SJSA1 (cell line): ENCODE measurements at places on chromosomes 4 and X. TPM values are rescaled to one million over a fixed set of nuclear protein-coding genes. Genes with fewer than 3 reads are reported as not detected.

DNA sequence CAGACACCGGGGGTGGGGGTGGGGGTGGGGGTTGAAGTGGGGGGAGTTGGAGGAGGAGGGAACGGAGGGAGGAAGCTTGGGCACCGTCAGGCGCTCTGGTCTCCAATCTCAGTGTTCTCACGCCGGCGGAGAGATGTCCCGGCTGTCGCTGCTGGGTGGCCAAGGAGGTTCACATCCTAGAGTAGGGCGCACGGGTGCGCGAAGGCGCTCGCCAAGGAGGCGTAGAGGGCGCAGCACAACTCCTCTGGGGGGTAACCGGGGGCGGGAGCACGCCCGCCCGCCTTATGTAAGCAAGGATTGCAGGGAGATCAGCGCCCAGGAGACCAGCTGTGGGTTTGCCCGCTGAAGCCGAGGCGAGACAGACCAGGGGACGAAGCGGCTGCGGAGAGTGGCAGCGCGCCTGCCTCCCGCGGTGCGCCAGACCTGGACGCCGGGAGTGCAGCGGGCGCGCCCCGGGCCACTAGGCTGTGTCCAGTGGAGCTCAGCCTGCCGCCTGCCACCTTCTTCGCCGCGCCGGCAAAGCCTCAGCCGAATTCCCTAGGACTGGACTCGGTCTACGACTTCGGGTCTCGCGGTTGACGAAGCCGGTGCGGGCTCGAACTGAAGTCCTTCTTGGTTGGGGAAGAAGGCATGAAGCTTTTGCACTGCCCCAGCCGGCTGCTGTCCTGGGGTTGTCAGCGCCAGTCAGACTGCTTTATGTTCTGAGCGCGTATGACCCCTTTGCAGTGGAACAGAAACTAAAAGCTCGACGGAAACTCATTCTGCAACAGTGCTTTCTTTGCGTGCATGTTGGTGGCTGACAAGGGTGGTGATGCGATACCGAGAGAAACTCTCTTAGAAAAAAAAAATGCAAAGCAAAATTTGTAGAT, 707 bp upstream of the UNC5C start:
- no peaks in the 10 kb centered on the region for H3K36me3 ChIP-seq
- H3K4me3 ChIP-seq, result peak overlapping the region; percentile 45
- peaks cover 63% of the 10 kb centered on the region for H3K27me3 ChIP-seq

- H3K4me3 ChIP-seq, result no peak overlapping the region
- H3K27me3 ChIP-seq, result no peaks in the 10 kb centered on the region
- no peak overlapping the region for H3K27ac ChIP-seq
These were observed 21.2 kb upstream of the ANTXR2 start for GRCh38 chr4:80094191-80094590.

- DNase-seq, result no peak
- no peaks in the 10 kb centered on the region for H3K36me3 ChIP-seq
- H3K27me3 ChIP-seq, result no peaks in the 10 kb centered on the region
- H3K4me1 ChIP-seq, result no peaks in the 10 kb centered on the region
- H3K4me3 ChIP-seq, result no peak overlapping the region
These were observed 186.0 kb downstream of the CRLF2 start for GRCh38 chrX:1026263-1027015.

DNA sequence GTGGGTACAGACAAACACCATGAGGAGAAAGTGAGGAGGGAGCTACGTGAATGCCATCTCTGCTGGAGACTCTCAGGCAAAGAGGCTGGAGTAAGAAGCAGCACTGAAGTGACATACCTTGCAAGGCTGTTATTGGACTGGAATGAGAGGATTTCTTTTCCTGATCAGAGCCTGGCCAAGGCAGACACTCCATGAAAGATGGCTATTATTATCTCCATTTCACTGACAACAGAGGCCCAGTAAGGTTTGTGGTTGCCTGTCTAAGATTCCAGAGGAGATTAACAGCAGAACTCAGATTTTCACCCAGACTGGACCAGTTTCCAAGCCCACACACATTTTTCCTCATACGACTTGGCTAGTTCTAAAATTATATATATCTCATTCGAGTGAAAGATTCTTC, 162.0 kb upstream of the EOLA2 start:
- H3K27ac ChIP-seq, result no peak overlapping the region
- DNase-seq, result no peak
- H3K4me3 ChIP-seq, result no peak overlapping the region

- H3K4me3 ChIP-seq, result peak overlapping the region; percentile 33
- H3K36me3 ChIP-seq, result no peaks in the 10 kb centered on the region
- H3K27ac ChIP-seq, result no peak overlapping the region
- DNase-seq, result no peak
- no peaks in the 10 kb centered on the region for H3K27me3 ChIP-seq
- H3K4me1 ChIP-seq, result peaks cover 41% of the 10 kb centered on the region
These were observed 863 bp upstream of the RAB33A start for GRCh38 chrX:130170752-130171445.

- no peaks in the 10 kb centered on the region for H3K4me1 ChIP-seq
- H3K27me3 ChIP-seq, result no peaks in the 10 kb centered on the region
- no peaks in the 10 kb centered on the region for H3K36me3 ChIP-seq
- H3K4me3 ChIP-seq, result no peak overlapping the region
- H3K27ac ChIP-seq, result no peak overlapping the region
These were observed 420.5 kb upstream of the CPEB2 start for GRCh38 chr4:14581741-14582140.

SPRY1 gene
- 0.06 and 2.7 TPM in 2 replicates for total RNA-seq
